ENCODE measurements at places on chromosomes 1 and 21.

- DNase-seq, result peak; percentile 95
Measured at GRCh38 chr1:202105571-202106339, 17.0 kb upstream of the GPR37L1 start.

DNA sequence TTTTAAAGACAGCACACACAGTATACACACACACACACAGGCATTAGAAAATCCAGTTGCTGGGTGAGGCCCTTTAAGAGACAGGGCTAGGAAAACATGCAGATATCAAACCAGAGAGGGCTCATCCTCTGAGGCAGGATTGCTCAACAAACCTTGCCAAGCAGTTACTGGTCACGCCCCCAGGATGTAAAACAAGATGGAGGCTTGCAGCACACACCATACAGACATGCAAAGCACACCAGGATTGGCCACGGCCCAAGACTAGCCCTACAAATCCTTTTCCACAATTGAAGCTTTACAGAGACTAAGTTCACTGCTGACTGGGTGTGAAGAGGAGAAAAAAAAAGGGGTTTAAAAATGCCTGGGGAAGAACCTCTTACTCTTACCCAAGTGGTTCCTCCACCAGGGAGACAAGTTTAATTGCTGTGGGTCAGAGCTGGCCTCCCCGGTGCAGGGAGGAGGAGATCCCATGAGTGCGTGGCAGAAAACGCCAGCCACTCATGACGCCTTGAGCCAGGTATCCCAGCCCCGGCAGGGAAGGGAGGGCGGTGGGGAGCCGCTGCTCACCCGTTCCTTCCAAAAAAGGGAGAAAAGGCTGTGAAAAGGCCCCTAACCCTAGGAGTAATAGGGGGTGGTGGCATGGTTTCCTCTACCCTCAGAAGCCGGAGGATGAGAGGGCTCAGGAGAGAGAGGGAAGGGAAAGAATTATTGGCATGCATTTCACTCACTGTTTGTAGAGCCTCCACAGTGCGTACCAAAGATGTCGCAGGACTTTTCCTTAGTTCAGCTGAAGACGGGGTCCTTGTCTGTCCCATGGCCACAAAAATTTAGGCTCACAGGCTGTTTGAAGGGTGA is 594.6 kb upstream of the ZP4 start:
- peak; percentile 34 for DNase-seq

- DNase-seq, result peak; percentile 68
Measured at GRCh38 chr1:233304489-233305102, 9.1 kb upstream of the PCNX2 start.

- no peak for DNase-seq
Measured at GRCh38 chr1:163824006-163824405, 502.3 kb downstream of the NUF2 start.

- DNase-seq, result no peak
Measured at GRCh38 chr1:235011599-235012435, 116.8 kb downstream of the TOMM20 start.

- peak; percentile 77 for DNase-seq
Measured at GRCh38 chr1:232635778-232636356, 5.9 kb upstream of the SIPA1L2 start.

DNA sequence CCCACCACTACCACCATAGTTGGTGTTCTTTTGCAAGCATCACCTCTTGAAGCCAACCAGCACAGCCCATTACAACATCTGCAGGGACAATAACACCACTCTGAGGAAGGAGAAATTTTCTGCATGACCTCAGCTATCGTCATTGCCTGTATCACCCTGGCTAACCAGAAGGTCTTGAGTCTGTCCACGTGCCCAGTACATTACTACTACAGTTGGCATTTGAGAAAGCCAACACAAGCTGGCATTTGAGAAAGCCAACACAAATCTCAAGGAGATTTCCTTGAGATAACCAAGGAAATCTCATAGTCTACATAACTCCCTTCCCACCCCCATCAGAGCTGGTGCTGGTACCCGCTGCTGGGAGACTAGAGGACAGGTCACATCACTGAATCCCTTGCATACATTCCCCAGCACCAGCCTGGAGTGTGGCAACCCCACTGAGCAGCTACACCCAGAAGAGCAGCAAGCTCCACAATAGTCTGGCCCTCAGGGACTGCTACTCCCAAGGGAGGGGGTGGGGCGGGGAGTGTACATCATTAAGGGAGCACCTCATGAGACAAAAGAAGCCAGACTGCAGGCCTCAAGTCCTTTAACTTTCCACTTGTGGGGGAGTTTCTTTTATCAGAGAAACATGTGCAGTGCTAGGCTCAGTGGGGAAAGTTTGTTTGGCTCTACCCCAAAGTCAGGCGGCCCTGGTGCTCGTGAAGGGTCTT is 46.0 kb upstream of the GUCA2A start:
- DNase-seq, result no peak

- DNase-seq, result no peak
Measured at GRCh38 chr1:172293429-172293828, 127.1 kb upstream of the C1orf105 start.

DNA sequence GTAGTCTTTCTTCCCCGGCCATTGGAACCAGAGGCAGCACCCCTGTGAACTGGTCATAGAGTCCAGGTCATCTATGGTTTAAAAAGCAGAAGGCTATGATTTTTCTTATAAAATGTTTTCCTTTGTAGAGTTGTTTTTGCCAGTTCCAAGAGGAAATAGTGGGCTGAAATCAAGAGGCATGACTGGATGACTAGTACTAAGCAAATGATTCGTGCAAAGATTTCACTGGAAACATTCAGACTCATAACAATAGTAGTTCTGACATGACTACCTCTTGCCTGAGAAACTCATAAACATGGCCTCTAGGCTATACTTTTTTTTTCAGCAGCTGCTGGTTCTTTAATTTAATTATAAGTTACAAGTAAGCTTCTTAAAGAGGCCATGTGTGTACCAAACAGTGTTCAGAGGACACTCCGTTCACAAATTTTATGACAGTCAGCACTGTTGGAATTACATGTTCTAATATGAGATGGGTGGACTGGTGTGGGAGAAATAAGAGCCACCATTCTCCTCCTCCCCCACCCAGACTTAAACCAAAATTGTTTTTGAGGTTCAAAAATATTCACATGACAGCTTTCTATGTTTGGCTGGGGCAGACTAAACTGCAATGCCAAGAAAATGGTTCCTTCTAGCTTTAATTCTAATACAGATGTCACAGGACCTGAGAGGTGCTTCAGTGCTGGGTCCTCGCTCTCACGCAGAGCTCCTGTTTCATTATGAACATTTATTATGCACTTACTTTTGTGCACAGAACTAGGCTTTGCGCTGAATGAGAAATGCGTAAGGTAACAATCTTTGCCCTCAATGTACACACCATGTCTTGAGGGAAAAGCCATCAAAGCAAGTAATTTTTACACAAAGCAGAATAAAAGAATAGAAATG is 147.5 kb downstream of the ZC3H11B start:
- DNase-seq, result no peak

DNA sequence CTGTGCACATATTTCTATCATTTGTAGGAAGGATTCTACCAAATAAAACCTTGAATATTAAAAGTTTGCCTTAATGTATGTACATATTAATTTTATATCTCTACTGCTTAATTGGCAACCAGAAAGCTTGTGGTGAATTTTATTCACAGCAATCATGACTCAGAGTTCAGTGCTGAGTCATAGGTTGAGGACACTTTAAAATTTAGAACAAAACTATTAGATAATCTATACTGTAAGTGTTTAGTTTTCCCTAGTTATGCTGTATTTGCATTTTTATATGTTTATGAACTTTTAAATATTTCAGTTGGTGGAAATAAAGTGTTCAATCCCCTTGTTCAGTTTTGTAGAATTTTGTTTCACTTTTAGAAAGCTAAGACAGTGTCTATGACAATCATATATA is 841.5 kb downstream of the KCNT2 start:
- no peak for DNase-seq

DNA sequence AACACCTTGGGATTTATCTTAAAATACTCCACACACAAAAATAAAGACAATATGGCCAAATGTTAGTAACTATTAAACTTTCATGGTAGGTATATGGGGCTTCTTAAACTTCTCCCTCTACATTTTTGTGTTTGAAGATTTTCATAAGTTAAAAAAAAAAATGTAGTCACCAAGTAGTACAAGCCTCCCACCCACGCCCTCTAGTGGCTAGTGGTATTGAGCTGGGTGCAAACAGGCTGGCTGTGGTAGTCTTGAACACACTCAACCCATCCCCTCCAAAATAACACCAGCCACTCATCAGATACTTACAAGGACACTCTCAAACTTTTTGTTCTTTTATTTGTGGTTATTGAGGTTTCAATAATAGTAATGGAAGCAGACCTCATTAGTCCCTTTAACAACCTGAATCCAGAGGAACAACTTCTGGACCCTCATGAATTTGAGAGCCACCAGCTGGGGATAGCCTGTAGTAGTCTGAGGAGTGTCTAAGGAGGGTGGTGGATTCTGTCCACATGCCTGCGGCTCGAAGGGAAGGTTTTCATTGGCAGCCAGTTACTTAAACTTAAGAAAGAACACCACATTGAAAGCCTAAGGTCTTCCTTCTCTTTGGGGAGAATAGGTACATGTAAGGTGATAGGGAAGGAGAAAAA is 15.6 kb downstream of the RD3 start:
- peak; percentile 71 for DNase-seq

GRCh38 chr1:48767975-48768510 is 8.6 kb downstream of the BEND5 start:
- DNase-seq, result no peak
